ENCODE measurements at places on chromosomes 2 and 18.

DNA sequence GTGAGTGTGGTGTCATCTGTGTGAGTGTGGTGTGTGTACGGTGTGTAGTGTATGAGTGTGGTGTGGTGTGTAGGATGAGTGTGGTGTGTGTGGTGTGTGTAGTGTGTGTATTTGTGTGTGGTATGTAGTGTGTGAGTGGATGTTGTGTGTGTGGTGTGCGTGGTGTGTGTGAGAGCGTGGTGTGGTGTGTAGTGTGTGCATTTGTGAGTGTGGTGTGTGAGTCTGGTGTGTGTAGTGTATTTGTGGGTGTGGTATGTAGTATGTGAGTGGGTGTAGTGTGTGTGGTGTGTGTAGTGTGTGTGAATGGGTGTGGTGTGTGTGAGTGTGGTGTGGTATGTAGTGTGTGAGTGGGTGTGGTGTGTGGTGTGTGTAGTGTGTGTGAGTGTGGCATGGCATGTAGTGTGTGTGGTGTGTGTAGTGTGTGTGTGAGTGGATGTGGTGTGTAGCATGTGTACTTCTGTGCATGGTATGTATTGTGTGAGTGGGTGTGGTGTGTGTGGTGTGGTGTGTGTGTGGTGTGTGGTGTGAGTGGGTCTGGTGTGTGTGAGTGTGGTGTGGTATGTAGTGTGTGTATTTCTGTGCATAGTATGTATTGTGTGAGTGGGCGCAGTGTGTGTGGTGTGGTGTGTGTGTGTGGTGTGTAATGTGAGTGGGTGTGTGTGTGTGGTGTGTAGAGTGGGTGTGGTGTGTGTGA lies 227.8 kb downstream of the BCL2 start:
- DNase-seq: no peak

GRCh38 chr2:1835581-1836201 lies 91.4 kb upstream of the PXDN start:
- DNase-seq: no peak

GRCh38 chr2:165898381-165898780 lies 55.2 kb downstream of the TTC21B start:
- DNase-seq: no peak

DNA sequence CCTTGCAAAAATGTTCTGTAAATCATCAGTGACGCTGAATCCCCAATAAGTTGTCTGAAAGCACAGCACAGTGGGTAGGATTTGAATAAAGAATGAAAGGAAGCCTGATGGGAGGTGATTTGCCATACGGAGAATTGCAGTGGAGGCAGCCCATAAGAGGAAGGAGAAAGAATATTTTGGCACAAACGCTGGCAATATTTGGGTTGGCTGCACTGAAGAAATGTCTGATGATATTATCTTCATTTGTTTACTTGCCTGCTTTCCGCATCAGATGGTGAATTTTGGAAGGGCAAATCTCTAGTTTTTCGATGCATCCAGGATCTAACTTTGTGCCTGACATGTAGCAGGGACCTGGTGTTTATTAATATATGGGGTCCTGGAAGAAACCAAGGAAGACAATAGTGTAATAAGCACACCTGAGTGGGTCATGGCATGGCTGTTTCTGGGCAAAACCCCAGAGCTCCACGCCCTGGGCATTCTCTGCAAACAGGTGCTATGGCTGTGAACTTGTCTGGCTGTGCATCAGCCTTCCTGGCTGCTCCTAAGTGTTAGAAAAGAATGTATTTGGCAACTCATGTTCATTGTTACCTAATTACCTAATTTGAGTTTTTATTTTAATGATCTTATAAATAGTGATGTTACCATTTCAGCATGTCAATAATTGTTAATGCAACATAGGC lies 5.9 kb downstream of the GALR1 start:
- DNase-seq: no peak

- peak; percentile 68 for DNase-seq
These were observed 152.5 kb downstream of the NRP2 start for GRCh38 chr2:205834796-205835195.

DNA sequence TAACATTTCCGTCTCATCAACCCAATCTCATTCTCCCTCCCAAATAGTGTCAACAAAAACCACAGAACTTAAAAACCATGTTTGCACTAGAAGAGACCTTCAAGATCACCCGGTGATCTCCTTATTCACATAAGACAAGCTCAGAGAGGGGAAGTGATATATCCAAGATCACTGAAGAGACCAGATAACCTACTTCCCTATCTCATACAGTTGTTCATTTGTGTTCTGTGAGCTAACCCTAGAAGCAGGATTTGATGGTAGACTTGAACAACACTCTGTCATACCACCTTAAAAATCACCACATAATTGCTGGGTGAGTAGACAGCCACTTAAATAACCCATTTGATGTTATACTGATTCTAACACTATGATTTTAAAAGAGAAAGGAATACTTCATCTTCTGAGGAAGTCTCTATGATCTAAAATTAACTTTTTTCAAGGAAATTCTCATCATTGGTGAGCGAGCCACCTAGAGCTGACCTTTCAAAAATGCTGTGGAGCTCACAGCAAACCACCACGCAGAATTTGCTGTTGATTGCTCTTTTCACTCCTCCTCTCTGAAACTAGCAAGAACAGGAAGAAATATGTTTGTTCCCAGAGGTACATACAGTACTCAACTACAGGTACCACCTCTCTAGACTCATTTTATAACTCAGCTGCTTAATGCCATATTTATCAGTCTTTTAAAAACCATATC lies 15.1 kb downstream of the AAK1 start:
- DNase-seq: peak; percentile 16

All from muscle of leg (tissue), 16 donors.